ENCODE measurements at places on chromosomes 11 and 22. TPM values are rescaled to one million over a fixed set of nuclear protein-coding genes. Genes with fewer than 3 reads are reported as not detected.

GRCh38 chr22:42990131-42990838, 24.7 kb downstream of the PACSIN2 start:
- no peak for DNase-seq

NPAS4 gene
- total RNA-seq = not detected

DNA sequence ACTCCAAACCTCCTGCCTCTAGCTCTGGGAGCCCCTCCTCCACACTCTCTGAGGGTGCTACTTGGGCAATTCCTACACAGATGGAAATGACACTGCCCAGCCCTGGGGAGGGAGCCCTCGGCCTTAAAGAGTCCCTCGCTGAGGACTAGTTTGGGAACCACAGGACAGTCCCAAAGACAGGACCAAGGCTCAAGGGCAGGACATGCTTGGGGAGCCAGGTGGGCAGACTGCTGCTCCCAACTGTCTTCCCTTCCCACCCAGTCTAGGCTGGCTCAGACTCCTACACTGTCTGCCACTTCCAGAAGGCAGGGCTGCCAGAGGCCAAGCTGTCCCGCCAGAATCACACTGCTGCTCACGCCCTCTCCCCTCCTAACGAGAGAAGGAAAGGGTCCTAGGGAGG, 9.8 kb downstream of the ARRB1 start:
- DNase-seq = no peak

- no peak for DNase-seq
These were observed 21.8 kb upstream of the SNX32 start for GRCh38 chr11:65811764-65812475.

SYCE3 gene
- not detected for total RNA-seq

- DNase-seq = no peak
These were observed 314 bp downstream of the RIC8A start for GRCh38 chr11:207863-208180.

MAML2 gene
- 11.9 TPM for total RNA-seq

GRCh38 chr11:88249706-88250105, 74.5 kb upstream of the RAB38 start:
- DNase-seq = no peak

DNA sequence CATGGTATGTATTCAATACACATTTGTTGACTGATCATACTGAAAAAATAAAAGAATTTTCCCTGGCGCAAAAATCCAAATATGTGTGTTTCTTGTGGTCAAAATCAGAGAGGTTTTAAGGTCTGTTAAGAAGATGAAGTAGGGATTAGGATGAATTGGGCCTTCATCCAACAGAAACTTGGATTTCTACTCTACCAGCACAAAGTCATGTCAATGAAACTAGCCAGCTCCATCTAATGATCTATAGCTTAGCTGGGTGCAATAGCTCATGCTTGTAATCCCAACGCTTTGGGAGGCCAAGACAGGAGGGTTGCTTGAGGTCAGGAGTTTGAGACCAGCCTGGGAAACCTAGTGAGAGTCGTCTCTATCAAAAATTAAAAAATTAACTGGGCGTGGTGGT, 65.5 kb downstream of the USP35 start:
- no peak for DNase-seq

TMEM41B gene
- 26.5 TPM for total RNA-seq

IGHMBP2 gene
- 39.2 TPM for total RNA-seq

Measured in activated CD4-positive, alpha-beta T cell treated with anti-CD3 and anti-CD28 coated beads, Interleukin-2, amount 10 ng/mL, durations not matched to agents 24 days and 14 days (primary cell).